Right cardiac atrium (tissue), 5 donors: ENCODE measurements at places on chromosomes 1 and 21. TPM values are rescaled to one million over a fixed set of nuclear protein-coding genes. Genes with fewer than 3 reads are reported as not detected.

DNA sequence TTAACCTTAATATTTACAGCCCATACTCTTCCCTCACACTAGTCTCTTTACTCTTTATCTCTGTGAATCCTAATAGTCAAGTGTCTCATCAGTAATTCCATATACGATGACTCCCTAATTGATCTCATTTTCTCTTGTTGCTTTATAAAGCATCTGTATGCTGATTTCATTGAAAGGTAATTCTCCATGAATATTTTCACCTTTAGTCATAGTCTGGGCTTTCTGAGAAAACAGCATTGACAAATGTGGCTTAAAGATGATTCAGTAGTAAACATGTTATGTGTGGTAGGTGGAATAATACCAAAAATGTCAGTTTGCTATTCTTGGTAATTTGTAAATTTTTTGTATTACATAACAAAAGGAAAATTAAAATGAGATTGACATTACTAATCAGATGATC, 1176.5 kb downstream of the NCAM2 start:
- DNase-seq: no peak

DNA sequence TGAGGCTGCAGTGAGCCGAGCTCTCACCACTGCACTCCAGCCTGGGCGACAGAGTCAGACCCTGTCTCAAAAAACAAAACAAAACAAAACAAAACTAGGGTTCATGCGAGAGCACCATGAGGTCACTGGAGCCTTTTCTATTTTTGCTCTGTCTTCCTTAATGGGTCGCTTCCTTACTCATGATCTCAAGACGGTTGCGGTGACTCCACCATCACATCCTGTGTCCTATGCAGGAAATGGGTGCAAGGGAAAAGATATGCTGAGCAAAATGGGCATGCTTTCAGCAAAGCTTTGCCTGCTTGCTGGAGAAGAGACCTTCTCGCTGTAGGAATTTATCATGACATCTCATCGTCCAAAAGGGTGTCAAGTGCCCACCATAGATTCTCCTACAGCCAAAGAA, 36.4 kb downstream of the WNT9A start:
- no peak for DNase-seq

DNA sequence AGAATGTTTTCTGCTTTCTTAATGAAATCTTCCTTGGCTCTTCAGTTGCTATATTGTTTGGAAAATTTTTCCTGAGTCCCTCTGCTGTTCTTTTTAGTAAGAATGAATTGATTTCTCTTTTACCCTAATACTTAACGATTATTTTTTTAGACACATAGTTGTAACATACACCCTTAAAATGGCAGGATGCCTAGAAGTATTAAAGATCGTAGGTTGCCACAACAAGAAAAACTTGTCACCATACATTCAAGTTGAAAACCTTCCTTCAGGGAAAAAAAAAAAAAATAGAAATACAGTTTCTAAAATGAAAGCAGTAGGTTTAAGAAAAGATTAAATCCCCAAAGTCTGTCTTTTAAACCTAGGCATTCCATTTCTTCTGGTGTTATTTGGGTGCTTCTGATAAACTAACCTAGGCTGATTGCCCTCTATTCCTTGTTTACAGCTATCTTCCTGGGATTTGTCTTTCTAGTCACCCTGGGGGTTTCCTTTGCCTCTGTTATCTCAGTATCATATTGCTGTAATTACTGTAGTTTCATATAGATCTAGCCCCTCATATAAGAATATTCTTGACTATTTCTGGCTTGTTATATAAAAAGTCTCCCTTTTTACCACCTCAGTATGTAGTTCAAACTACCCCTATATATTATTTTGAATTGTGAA, 16.8 kb downstream of the SUCO start:
- no peak for DNase-seq

Gene TNFRSF4
- 2.3 TPM for polyA plus RNA-seq

Gene GABRD
- 0.48 TPM for polyA plus RNA-seq

Gene KPRP
- polyA plus RNA-seq: not detected

Gene SLFNL1
- polyA plus RNA-seq: 0.16 TPM

Gene LIPI
- not detected for polyA plus RNA-seq

Gene FLAD1
- polyA plus RNA-seq: 25.3 TPM
